Activated T-cell treated with anti-CD3 and anti-CD28 coated beads, Interleukin-2, amount 50 U/mL, for 4 hours (primary cell): ENCODE measurements at places on chromosomes 3 and 15.

- DNase-seq: no peak
Observed at GRCh38 chr3:150073031-150073430, 102.3 kb upstream of the PFN2 start.

- DNase-seq: no peak
Observed at GRCh38 chr3:147851062-147851461, 441.9 kb downstream of the ZIC1 start.

DNA sequence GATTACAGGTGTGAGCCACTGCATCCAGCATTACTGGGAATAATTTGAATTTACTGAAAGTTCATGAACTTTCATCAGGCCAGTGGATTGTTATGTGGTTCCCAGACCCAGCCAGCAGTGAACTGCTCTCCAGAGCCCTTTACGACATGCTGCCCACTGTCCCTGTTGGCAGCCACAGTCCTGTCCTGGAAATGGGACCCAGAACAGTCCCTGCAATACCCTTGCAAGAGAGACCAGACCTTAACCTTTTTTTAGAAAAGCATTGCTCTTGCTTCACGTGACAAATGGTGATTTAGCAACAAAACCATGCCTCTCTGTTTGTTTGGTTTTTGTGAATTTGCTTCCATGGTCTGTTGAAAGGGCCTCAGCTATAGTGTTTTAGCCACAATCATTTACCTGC lies 367.3 kb upstream of the C2CD4B start:
- DNase-seq: no peak

GRCh38 chr15:101043011-101043410 lies 123.9 kb downstream of the LRRK1 start:
- no peak for DNase-seq

DNA sequence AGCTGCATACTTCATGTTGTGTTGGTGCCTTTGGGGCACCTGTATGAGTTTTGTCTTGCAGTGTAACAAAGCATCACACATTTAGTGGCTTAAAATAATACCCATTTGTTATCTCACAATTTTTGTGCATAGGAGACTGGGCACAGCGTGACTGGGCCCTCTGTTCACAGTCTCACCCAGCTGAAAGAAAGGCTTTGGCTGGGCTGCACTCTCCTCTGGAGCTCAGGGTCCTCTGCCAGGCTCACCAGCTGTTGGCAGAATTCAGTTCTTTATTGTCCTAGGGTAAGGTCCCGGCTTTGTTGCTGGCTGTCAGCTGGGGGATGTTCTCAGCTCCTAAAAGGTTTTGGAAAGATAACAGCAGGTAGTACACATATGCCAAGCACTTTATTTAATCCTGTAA lies 263.3 kb downstream of the CLSTN2 start:
- no peak for DNase-seq

DNA sequence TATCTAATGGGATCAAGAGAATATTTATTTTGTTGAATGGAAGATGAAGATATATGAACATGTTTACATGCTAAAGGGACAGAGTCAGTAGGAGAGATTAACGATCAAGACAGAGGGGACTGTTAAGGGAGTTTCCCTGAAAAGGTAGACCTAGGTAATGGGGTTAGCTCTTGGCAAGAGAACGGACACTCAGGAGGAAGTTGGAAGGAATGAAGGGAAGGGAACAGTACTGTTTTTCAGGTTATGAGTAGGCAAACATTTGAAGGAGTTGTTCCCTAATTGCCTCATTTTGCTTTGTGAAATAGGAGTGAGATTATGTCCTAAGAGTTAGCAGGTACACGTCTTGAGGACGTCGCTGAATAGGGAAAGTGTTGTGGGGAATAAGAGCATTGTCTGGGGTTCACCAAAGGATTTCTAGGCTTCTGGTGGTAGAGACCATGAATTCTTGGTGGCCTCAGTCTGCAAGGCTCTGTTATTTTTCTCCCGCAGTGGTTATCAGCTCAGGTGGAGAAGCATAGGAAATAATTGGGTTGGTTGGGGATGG lies 41.3 kb downstream of the PDE8A start:
- no peak for DNase-seq

GRCh38 chr3:40366203-40367162 lies 20.5 kb upstream of the ENTPD3 start:
- DNase-seq: no peak

GRCh38 chr15:61130950-61131942 lies 97.9 kb downstream of the RORA start:
- no peak for DNase-seq

- DNase-seq: no peak
Observed at GRCh38 chr15:25829073-25829472, 34.1 kb downstream of the ATP10A start.

GRCh38 chr3:149934524-149934923 lies 36.2 kb downstream of the PFN2 start:
- no peak for DNase-seq

DNA sequence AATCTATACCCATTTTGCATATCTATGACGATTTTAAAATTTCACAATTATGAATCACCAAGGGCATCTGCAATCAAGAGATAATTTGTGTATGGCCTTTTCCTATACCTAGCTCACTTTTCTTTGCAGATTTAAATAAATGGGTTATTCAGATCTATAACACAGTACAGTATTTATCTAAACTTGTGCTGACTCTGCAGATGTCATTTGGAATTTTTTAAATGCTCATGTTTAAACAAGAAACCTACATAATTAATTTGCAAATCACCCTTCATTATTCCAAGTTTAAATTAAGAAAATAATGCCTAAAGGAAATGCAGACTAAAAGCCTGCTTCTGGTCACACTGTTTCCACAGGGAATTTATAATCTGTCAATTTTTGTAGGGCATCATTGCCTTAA lies 284.2 kb downstream of the SI start:
- no peak for DNase-seq
